ENCODE measurements at places on chromosomes 6 and 20.

DNA sequence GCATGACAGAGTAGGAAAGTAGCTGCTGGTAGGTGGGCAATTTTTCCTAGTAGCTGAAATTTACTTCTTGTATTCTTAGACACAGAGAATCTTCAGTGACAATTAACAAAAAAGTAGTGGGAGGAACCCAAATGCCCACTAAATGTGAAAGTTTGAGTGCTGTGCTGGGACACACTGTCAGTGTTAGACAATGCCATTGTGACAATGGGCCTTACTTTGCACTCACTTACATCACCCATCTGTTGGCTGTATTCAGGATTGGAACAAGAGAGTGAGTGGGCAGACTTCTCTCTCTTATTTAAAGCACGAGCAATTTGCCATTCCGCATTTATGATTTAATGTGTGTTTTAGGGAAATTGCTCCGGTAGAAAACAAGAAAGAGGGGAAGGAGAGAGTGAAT lies 662.5 kb downstream of the CBLN4 start:
- DNase-seq = no peak

DNA sequence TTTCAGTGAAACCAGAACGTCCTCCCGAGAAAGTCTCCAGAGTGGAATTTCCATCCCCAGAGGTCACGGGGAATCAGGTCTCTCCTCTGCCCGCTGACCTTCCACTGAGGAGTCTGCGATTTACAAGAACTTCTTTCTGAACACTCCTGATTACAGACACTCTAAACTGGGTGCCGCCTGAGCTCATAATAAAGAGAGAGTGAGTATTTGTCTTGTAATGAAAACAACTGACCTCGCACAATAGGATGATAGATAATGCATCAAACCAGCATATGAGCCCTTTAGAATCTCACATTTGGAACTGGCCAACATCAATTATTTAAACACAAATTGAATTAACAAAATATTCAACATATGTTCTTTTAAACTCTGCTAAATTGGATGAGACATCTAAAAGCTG lies 47.5 kb downstream of the DLL1 start:
- DNase-seq = no peak

DNA sequence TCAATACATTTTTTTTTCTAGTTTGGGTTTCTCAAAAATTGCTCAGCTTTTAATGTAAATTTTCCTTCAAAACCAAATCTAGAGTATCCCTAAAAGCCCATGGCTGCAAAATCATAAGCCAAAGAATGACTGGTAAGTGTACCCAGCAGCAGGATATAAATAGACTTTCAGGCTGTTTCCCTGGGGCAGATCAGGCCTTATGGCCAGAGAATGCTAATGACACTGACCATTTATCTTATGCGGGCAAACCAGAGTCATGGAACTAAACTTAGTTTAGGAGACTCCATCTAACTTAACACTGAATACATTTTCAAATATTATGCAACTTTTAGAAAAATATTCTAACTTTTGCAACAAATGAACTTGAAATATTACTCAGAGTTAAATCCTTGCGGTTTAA lies 7.4 kb downstream of the OSER1 start:
- DNase-seq = no peak

DNA sequence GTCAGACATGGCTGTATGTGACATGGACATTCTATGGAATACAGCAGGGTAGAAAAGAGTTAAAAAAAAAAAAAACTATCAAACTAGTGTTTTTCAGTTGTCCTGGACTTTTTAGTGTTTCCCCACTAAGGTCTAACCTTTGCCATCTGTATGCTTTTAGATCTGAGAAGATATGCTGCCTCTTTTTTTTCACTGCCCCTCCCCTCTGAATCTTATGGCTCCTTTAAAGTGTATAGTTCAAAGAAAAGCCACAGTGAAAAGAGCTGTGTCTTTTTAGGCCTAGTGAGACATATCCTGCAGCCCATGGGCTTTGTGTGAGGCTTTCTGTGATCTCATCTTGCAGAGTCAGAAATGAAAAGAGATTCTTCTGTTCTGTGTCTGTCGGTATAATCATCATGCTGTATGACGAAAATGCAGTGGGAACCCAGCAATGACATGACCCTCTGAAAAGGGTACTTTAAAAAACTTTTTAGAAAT lies 29.3 kb downstream of the ADGRG6 start:
- no peak for DNase-seq

Data from stimulated activated CD8-positive, alpha-beta memory T cell treated with anti-CD3 and anti-CD28 coated beads, Interleukin-2, amount 100 ng/mL, for 1 hour (primary cell).